Left forelimb (tissue), 1 donor: ENCODE measurements at places on chromosomes 11 and 22.

DNA sequence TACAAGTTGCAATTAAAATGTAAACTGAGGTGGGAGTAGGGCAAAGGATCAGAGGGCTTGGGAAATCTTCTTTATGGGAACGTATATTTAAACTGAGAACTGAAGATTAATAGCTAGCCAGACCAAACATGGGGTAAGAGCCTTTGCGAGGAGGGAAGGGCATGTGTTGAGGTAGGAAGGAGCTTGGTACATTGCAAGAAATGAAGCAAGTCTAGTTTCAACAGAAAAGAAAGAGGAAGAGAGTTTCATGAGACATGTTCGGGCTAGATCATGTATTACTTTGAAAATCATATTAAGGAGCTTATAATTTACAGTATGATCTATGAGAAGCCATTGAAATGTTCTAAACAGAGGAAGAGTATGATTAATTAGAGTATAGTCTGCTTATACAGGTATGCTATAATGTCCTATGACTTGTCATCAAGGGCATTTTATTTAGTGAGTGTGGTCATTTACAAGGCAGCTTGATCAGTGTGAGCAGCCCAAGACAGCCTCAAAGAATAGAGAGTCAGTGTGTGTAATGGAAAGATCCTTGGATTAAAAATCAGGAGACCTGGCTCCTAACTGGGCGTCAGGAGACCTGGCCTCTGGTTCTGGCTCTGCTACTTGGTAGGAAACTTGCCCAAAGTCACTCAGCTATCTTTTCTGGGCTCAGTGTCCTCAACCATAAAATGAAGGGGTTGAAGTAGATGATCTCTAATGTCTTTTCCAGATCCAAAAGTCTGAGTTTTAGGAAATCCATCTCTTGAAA is 10.9 kb downstream of the GAS2 start:
- DNase-seq = no peak

- DNase-seq = no peak
These were observed 6.1 kb downstream of the BRSK2 start for GRCh38 chr11:1395773-1396374.

DNA sequence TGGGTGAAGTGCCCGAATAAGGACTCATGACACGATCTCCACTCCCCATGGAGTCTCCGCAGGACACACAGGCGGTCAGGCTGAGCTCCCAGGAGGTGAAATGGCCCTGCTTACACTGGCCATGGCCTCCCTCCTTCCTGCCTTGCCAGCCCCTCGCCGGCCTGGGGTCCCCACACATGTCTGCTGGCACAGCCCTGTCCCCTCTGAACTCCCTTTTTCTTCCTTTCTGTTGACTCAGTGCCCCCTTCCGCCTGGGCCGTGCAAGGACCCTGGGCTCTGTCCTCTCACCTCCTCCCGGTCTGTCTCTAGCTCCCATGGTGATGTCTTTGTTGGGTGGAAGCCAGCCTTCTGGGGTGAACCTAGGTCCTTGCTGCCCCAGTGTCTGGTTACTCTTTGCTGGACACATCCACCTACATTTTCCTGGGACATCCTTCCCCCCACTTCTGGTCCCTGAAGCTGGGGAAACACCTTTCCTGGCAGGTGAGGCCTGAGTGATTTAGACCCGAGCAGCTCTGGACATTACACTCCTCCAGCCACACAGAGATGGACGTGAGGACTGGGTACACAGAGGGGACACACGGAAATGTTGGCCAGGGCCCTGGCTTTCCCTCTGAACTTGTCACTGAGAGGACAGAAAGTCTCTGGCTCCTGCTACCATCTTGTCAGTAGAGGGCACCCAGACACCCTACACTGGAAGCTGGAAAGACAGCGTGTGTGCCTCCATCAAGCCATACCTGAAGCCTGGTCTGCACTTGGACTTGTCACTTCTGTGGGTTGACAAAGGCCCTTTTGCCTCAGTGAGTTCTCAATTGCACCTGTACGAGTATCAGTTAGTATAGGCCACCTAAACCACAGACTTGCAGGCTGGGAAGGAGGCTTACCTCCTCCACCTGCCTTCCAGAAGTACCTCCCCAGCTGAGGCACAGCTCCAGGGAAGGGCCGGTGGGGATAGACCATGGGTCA is 864.3 kb downstream of the TBC1D22A start:
- no peak for DNase-seq

GRCh38 chr11:16367252-16367651 is 10.9 kb upstream of the SOX6 start:
- DNase-seq = no peak

DNA sequence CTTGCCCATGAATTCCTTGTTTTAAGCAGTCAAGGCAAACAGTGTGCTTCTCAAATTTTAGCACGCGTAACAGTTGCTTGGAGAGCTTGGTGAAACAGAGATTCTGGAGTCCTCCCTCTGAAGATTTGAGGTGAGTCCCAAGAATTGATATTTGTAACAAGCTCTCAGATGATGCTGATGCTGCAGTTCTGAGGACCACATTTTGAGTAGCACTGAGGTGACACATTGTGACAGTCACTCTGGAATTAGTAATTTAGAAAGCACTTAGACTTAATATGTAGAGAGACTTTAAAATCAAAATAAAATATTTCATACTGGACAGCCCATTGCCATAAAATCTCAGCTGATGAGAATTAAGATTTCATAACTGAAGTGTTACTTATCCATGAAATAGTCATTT is 38.5 kb downstream of the DNAJC24 start:
- no peak for DNase-seq

DNA sequence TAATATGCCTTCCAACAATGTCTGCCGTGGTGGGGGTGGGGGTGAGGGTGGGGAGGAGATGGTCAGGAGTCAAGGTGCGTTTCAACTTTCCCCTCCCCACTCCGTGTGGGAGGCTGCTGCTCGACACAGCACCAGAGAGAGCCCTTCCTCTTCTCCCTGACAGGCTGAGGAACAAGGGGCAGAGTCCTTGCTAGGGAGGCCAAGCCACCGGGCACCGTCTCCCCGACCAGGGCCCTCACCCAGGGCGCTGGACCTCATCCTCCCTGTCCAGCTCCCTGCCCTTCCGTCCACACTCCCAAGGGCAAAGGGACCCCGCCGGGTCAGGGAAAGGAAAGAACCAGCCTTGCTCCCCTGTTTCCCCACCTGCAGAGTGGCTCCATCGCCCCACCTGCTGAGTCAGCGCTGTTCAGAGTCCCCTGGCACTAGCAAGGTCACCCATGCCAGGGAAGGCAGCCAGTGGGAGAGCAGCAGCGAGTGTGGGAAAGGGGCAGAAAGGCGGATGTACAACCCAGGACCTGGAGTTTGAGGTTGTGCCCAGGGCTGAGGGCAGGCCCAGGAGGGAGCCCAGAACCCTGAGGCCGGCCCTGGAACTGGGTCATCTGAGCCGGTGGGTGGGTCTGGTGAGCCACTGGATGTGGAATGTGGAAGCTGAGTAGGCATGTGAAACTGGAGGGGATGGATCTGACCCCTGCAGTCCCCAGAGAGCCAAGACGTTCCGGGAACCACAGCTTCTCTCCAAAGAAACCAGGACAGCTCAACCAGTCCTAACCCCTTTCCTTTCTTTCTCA is 47.2 kb downstream of the BUD13 start:
- no peak for DNase-seq

DNA sequence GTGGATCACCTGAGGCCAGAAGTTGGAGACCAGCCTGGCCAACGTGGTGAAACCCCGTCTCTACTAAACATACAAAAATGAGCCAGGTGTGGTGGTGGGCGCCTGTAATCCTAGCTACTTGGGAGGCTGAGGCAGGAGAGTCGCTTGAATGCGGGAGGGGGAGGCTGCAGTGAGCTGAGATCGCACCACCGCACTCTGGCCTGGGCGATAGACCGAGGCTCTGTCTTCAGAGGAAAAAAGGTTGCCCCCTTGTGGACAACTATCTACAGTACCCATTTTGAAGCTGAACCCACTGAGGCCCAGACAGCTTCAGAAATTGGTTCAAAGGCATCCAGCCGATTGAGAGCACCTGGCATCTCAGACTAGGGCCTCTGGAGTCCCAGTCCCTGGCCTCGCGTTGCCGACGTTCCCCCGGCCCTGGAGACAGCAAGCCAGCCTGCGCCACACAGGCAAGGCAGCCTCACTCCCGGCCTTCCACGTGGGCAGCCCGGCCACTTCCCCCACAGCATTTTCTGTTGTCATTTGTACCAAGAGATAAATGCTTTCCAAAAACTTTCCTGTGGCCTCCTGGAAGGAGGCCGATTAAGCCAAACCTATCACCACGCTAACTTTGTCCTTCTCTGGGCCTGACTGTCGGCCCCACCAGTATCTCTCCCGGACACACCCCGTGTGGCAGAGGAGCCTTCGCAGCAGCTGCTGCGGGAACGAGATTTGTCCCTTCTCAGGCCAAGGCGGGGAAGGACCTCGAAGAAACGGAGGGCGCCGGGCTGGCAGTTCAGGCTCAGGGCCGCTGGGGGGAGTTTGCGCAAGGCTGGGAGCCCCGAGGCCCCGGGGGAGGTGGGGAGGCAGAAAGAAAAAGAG is 82.8 kb downstream of the FLI1 start:
- no peak for DNase-seq

GRCh38 chr11:7548659-7549274 is 35.0 kb downstream of the PPFIBP2 start:
- DNase-seq = no peak

GRCh38 chr22:46795140-46795539 is 32.7 kb downstream of the TBC1D22A start:
- DNase-seq = no peak

- no peak for DNase-seq
These were observed 15.2 kb upstream of the NUP160 start for GRCh38 chr11:47863189-47863897.

GRCh38 chr11:34161812-34162492 is 56.5 kb downstream of the NAT10 start:
- no peak for DNase-seq
